Stimulated activated CD8-positive, alpha-beta memory T cell treated with anti-CD3 and anti-CD28 coated beads, Interleukin-7, amount 100 ng/mL, for 4 hours (primary cell): ENCODE measurements at places on chromosomes 11 and 22.

GRCh38 chr11:134521001-134521400 lies 109.0 kb upstream of the B3GAT1 start:
- DNase-seq: no peak

GRCh38 chr11:66686801-66687750 lies 9.4 kb upstream of the RBM4B start:
- DNase-seq: no peak

DNA sequence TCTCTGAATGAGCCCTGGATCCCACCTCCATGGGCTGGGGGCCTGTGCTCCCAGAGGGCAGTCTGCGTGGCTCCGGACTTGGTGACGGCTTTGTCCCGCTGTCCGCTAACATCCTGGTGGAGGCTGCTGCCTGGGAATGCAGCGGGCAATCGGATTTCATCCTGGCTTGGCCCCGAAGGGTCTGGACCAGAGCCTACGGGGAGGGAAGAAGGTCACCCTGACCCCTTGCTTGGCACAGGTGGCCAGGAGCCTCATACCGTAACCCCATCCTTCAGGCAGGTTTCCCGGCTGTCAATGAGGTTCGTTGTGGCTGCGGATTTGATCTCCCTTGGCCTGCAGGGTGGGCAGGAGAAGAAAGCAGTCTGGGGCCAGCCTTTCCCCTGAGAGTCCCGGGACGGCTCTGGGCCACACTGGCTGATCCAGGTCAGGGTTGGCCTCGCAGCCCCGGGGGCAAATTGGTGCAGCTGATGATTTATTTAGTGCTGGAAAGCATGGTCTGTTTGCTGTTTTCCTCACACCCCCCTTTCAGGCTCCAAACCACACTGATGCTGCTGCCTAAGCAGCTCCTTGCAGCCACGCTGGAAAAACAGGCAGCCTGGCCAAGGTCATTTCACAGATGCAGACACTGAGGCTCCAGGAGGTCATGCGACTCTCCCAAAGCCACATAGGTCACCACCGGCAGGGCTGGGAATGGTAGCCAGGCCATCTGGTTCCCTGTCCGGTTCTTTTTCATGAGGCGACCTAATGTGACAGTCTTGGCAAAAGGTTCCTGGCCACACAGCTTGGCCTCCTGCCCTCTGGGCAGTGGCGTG lies 15.0 kb downstream of the PRDM11 start:
- no peak for DNase-seq

- no peak for DNase-seq
Measured at GRCh38 chr11:66570850-66571180, 2.4 kb upstream of the CTSF start.

GRCh38 chr22:30324014-30324730 lies 2.6 kb downstream of the TBC1D10A start:
- DNase-seq: no peak

DNA sequence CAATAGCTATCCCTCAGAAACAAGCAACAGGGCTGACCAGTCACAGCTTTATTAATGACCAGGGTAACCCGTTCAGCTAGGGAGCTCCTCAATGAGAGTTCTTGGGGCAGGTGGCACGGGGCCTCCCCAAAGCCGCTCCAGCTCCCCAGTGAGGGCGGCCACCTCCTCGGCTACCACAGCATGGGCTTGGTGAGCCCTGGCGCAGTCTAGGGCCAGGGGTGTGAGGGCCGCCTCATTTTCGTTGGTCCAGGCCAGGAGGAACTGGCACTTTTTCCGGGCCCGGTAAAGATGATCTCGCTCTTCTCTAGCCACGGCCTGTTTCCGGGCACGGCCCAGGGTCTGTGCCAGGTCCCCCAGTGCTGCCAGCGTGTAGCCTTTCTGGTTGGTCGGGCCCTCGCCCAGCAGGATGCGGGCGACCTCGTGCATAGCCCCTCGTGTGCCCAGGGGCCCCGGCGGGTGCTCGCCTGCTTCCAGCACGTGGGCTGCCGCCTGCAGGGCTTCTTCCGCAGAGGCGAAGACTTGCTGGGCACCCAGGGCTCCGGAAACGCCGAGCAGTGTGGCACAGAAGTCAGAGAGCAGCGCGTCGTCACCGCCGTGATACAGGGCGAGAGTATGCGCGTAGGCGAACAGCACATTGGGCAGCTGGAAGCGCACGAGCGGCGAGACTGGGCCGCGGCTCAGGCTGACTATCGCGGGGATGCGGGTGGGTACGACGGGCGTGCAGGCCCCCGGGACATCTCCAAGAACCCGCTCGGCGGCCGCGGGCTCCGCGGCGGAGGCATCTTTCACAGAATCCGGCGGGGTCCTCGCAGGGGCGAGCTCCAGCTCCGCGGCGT lies 913 bp downstream of the ZNHIT2 start:
- peak; percentile 64 for DNase-seq

GRCh38 chr11:34207487-34208180 lies 102.2 kb downstream of the NAT10 start:
- DNase-seq: no peak

- no peak for DNase-seq
Measured at GRCh38 chr22:39907047-39907446, 6.2 kb downstream of the GRAP2 start.

DNA sequence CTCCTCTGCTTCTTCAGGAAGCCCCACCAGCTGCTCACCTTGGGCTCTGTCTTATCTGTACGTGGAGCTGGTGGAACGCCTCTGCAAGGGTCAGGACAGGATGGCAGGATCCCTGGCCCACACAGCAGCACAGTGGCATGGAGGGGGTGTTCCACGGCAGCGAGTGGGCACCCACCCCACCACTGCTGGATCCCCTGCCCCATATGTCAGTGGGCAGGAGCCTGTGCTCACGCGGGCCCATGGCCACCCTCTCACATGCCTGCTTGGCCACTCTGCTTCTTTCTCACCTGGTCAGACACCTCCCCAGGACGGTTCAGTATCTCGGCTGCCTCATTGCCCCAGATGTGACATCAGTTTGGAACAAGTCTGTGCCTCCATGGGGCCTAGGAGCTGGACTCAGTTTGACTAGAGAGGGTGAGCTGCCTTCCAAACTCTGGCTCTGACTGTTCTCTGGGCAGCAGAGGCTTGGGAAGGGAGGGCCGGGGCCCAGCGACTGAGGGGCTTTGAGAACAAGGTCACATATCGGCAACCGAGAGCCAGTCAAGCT lies 98.1 kb upstream of the LMO1 start:
- DNase-seq: no peak

DNA sequence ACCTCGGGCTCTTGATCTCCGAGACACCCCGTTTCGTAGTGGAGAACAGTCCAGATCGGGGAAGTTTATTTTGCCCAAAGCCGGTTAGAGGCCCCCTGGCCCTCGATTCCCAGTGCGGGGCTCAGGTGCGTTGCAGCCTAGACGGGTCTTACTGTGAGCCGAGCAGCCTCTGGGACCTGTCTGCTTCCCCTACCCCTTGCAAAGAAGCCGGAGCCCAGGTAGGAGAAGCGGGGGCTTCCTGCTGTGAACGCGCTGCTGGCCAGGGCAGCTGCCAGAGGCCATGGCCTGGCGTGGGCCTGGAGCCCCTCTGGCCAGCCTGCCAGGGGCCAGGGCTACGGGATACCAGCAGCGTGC lies 621 bp downstream of the TSPO start:
- DNase-seq: no peak

- DNase-seq: no peak
Measured at GRCh38 chr11:70700453-70700852, 302.1 kb downstream of the CTTN start.

- DNase-seq: no peak
Measured at GRCh38 chr11:72069200-72069599, 11.1 kb downstream of the NUMA1 start.

- no peak for DNase-seq
Measured at GRCh38 chr11:45737056-45737455, 67.9 kb upstream of the SLC35C1 start.

DNA sequence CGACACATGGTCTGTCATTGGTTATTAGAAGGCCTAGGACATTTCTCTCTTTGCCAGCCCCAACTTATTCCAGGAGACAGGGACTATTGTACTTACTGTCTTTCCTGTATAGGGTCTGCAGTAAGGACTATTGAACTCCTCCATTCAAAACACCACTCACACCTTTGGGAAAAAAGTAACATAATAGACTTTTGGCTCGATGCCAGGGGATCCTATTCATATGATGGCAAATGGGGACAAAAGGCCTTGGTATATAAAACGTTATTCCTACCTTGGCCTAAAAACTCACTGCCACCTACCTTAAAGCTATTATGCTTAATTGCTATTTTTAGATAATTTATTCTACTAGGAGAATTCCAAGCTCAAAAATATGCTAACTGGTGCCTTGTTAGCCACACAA lies 6.3 kb upstream of the NDUFC2 start:
- DNase-seq: no peak

GRCh38 chr11:128895526-128895925 lies 4.4 kb downstream of the KCNJ5 start:
- DNase-seq: no peak

- peak; percentile 28 for DNase-seq
Measured at GRCh38 chr11:64916040-64916774, 802 bp downstream of the ATG2A start.

DNA sequence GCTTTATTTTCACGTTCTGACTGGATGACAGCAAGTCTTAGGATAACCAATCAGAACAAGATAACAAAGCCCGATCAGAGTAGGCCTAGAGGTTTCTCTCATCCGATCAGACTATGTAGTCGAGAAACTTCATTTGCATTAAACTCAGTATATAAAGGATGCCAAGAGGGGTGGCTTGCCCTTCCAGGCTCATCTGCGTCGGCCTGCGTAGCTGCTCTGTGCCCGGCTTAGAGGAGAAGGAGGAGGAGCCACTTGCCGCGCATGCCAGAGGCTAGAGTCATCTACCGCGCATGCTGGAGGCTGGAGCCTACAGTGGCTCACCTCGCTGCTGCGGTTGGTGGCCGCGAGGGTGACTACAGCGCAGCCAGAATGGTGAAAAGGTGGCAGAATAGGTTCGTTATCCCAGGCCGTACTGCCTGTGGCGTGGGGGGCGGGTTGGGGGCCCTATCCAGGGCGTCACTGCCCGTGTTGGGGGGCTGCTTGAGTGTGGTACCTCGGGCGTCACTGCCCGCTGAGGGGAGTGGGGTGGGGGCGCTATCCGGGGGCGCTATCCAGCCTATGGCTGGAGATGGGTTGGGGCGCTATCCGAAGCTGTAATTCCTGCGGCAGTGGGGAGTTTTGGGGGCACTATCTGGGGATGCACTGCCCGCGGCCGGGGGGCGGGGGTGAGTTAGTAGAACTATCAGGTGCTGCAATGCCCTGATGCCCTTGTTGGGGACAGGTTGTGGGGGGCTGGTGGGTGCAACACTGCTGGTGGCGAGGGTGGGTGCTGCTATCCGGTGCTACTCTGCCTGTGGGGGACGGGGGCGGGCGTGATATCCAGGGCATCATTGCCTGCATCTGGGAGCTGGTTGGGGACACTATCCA lies at the start of gene RFPL2:
Gene RFPL2 (minus strand): TSS at position 218 of the 867 bp plus-strand sequence. CDS start 2,622 bp downstream, outside the sequence.
- DNase-seq: peak; percentile 17

DNA sequence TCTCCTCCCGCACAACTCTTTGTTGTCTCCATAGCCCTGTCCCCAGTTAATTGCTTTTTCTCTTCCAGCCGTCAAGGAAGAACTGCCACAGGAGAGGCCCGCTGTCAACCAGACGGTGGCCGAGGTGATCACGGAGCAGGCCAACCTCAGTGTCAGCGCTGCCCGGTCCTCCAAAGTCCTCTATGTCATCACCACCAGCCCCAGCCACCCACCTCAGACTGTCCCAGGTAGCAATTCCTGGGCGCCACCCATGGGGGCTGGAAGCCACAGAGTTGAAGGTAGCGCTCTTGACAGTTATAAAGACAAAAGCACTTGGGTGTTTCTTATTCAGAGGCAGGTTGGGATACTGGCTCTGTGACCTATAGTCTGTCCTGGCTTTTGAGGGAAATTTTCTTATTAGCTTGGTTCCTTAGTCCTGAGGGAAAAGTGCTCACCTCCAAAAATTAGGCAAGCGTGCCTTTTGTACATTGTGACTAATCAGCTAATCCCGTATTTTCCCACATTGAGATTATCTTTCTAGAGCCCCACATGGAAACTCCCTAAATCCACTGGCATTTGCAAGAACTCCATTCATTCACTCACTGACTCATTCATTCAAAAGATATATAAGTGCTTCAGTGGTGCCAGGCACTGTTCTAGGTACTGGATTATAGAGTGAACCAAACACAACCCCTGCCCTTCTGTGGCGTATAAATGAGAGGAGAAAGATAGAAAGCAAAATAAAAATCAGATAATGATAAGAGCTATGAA lies 65.9 kb downstream of the KREMEN1 start:
- DNase-seq: no peak

DNA sequence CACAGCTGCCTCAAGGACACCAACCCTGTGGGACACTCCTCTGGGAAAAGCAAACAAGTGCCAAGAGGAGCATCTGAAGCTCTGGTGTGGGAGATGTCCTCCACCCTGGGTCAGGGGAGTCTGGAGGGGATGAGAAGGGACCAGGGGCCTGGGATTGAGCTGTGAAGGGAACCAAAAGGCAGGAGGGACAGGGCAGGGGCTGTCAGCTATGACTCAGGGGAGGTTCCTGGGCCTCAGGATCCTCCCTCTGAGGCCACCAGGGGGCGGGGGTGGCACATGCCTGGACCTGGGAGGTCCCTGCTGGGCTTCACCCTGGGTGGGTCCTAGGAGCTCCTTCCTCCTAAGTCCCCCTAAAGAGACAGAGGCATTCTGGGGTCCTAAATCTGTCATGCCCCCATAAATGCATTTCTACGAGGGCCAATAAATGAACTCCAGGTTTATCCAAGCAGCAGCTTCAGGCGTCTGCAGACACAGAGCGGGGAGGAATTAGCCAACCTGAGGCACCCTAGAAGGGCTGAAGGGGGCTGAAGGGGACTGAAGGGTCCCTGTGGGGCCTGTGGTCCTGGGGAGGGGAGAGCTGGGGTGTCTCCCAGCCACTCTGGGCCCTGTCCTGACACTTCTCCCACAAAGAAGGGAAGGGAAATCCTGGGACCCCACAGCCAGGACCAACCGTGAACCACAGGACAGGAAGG lies 31.9 kb upstream of the IGLL5 start:
- peak; percentile 15 for DNase-seq

- DNase-seq: no peak
Measured at GRCh38 chr11:116339306-116340098, 433.3 kb downstream of the BUD13 start.

DNA sequence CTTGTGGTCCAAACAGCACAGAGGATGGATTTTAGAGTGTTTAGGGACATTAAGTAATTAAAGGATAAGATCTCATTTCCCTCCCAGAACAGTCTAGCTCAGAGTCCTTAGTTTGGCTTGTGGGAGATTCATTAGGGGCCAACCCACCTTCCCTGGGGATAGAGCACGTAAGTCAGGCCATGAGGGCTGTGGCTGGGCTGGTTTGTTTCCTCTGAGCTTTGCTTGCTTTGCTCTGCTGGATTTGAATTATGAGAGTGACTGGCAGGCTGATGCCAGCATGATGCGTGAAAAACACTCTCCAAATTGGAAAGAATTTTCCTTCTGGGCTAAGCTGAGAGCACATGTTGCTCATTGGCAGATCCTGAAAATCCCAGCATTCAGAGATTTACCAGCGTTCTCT lies 84.7 kb upstream of the HEPHL1 start:
- DNase-seq: no peak

DNA sequence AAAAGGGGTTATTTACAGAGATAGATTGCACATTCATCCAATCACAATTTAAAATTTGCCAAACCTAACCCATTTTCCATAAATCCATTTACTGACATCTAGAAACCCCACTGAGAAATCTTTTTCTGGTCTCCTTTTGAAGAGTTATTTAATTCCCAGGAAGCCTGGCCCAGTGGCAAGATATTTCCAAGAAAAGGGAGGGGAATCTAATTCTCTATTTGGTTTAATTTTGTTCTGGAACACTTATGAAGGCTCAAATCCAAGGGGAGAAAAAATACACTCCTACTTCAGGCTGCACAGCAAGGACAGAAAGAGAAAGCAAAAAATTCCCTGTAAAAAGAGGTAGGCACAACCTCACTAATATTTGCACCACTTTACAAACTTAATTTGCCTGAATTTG lies 88.2 kb upstream of the LDLRAD3 start:
- DNase-seq: no peak
